ENCODE measurements at places on chromosomes 5 and 9. TPM values are rescaled to one million over a fixed set of nuclear protein-coding genes. Genes with fewer than 3 reads are reported as not detected.

LHX3 gene
- not detected for total RNA-seq

DNA sequence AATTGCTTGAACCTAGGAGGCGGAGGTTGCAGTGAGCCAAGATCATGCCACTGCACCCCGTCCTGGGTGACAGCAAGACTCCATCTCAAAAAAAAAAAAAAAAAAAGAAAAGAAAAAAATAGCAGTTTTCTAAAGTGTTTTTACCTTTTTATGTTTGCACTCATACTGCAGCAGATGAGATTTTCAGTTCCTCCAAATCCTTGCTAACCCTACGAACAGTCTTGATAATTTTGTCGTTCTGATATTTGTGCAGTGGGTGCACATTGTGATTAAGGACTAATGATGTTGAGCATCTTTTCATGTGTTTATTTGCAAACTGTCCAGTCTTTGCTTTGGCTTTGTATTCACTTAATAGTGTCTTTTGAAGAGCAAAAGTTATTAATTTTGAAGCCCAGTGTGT is 42.9 kb downstream of the ZCCHC7 start:
- DNase-seq = no peak

DNA sequence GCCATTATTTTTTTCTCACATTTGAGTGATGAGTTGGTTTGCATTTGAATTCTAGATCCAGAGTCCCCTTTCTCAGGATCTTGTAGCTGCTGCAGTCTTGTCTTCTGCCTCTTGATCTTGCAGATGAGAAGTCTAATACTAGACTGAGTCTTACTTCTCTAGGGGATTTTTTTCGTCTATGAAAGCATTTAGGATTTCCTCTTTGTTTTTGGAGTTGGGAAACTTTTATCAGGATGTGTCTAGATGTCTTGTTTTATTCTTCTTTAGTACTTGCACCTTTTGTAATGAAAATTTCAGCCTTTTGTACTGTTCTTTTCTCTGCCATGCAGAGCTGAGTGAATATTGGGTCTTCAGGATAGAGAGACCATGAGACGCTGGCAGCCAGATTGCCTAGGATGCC is 65.4 kb downstream of the ZNF618 start:
- no peak for DNase-seq

DNA sequence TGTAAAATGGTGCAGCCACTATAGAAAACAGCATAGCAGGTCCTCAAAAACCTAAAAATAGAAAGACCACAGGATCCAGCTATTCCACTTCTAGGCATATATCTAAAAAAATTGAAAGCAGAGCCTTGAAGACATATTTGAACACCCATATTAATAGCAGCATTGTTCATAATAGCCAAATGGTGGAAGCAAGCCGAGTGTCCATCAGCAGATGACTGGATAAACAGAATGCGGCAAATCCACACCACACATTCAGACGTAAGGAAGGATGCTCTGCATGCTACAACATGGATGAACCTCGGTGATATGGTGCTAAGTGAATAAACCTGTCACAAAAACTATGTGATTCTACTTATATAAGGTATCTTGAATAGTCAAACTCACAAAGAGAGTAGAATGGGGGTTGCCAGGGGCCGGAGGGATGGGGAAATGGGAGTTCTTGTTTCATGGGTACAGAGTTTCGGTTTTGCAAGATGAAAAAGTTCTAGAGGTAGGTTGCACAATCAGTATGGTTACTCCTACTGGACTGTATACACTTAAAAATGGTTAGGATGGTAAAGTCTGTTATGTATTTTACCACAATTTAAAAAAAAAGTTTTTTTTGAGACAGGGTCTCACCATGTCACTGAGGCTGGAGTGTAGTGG is 17.1 kb upstream of the HSD17B3 start:
- peak; percentile 50 for DNase-seq

DNA sequence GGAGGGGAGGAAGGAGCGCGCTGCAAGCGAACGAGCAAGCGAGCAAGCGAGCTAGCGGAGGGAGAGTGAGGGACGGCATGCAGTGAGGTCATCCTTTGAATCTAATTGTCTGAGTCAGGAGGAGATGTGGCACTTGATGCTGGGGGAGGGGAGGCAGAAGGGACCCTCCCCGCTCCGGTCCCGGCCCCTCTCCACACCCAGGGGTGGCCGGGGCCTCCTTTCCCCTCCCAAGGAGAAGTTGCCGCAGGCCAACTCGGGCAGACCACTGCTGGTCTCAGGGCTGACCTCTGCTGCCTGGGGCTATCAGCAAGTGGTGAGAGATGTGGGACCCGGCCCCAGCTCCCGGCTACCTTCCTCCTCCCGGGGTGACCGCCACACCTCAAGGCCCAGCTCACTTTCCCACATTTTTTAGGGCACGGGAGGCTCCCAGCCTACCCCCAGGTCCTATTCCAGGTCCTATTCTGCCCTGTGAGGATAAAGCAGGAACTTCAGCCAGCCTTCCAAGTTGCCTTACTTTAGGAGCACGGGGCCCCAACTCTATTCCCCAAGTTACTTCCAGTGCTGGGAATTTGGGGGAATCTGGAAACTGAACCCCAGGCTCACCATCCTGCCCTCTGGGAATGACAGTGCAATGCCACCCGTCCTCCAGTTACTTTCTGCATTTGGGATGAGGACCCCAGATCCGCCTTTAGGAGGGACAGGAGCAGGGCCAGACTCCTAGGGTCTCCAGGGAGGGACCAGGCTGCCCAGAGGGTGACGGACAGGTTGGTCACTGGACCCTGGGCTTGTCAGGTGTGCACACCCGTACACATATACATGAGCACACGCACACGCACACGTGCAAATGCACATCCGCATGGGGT is 11.1 kb downstream of the CNTFR start:
- DNase-seq = no peak

- no peak for DNase-seq
These were observed 219.1 kb downstream of the NDUFS4 start for GRCh38 chr5:53779541-53779981.

GRCh38 chr9:34546834-34547827 is 24.3 kb upstream of the ENHO start:
- peak; percentile 74 for DNase-seq

- DNase-seq = peak; percentile 45
These were observed 24.4 kb downstream of the SKIC3 start for GRCh38 chr5:95530416-95530815.

GRCh38 chr9:33414268-33414667 is 11.9 kb upstream of the AQP7 start:
- no peak for DNase-seq

- DNase-seq = no peak
These were observed 27.1 kb upstream of the PTGER4 start for GRCh38 chr5:40652441-40653220.

GRCh38 chr5:57298985-57299491 is 125.2 kb downstream of the GPBP1 start:
- peak; percentile 70 for DNase-seq

DNA sequence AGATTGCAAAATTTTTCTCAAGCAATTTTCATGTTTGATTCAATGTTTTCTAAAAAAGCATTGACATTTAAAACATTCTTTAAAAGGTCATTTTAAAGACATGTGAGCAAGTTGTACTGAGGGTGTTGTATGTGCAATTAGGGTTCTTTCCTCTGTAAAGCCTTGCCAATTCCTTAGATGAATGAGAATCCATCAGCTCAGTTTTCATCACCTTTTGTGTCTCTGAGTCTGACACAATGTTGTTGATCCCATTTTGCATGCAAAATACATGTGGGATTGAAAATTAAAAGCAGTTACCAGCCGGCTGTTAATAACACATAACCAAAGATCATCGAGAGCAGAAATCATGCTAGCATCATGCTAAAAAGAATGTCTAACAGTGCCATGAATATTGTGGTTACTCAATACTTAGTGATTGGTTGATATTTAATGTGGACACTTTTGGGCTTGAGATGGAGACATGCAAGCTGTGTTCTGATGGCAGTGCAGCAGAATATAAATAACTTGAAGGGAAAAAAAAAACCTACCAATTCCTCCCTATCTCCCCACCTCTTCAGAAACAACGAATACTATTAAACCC is 57.7 kb downstream of the FGF10 start:
- DNase-seq = no peak

TAS2R1 gene
- not detected for total RNA-seq

CDC20B gene
- 0.21 TPM for total RNA-seq

DNA sequence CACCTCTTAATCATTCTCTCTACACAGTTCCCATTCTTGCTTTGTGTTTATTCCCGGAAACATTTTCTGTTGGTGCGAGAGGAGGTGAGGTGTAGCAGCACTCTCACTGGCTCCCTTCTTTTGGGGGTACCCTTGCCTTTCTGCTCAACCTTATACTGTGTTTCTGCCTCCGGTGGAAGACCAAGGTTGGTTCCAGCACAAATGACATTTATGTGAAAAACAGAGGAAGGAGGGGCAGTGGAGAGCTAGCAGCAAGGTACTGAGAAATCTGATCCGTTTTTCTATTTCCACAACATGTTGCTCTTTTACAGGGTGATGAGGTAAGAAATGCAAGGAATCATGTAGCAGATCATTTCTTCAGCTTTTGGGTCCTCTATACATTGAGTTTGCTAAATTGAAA is 648.0 kb upstream of the DMAC1 start:
- DNase-seq = no peak

All from SK-MEL-5 (cell line).